Neural progenitor cell (in vitro differentiated cells): ENCODE measurements at places on chromosomes 3 and 15.

DNA sequence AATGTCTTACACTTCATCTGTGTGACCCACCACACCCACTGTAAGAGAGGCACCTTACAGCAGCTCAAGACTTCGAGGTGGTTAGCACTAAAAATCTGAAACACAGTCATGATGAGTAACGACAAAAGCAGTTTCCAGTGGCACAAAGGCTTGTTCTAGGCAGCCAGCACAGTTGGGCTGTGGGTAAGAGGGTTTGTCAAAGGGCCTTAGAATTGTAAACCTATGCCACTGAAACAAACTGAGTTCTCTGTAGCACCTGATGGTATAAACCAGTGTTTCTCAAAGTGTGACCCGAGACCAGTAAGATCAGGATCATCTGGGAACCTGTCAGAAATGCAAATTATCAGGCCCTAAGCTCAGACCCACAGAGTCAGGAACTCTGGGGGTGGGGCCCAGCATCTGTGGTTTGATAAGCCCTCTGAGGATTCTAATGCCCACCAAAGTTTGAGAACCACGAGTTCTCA is 36.5 kb downstream of the DAPK2 start:
- DNase-seq: no peak

- no peak for DNase-seq
These were observed 221.8 kb downstream of the SNRPN start for GRCh38 chr15:25176616-25176923.

DNA sequence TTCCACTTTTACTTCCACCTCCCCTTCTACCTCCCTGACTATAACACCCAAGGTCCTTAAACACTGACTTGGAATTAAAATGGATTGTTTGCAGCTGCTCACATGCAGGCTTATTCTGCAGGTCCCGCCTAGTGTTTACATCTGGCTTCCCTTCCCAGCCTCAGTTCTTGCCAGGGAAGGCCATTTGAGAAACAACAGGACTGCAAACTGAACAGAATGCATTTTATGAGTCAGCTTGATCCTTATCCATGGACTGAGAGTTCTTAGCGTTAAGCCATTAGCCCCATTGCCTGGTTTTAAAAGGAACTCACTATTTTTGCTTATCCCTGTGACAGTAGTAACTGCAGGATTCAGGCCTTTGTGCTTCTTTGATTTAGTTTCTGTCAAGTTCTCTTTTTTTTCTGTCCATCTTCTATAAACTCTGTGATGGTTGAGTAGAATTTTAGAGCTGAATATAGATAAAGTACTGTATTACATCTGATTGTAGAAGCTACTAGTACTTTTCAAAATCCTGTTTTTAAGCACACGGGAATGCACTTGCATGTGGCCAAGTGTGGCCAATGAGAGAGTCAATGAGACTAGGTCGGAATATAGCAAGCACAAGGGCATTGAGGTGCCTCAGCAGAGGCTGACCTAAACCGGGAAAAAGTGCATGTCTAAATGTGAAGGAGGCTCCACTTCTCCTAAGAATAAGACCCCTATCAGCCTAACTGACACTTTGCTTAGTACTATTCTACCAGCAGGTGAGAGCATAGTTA is 106.4 kb downstream of the TUSC7 start:
- DNase-seq: peak; percentile 35

DNA sequence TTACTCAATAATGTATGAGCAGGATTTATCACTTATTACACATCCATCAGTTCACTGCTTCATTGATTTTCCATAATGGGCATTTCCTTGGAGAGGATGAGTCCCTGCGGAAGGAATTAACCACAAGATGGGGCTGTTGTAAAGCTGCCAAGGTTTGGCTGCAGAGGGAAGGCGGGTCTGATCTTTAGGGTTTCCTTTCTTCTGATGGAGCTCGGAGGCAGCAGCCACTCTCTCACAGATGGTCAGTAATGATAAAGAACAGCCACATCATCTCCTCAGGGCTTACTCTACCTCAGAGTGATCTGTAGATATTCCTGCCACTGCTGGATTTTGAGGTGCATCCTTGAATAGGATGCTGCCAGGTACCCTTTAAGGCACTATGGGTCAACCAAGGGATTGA is 115.2 kb downstream of the USP13 start:
- peak; percentile 77 for DNase-seq

- no peak for DNase-seq
These were observed 91.3 kb downstream of the PRICKLE2 start for GRCh38 chr3:64133987-64134386.

GRCh38 chr15:42016971-42017370 is 3.9 kb downstream of the PLA2G4E start:
- no peak for DNase-seq

DNA sequence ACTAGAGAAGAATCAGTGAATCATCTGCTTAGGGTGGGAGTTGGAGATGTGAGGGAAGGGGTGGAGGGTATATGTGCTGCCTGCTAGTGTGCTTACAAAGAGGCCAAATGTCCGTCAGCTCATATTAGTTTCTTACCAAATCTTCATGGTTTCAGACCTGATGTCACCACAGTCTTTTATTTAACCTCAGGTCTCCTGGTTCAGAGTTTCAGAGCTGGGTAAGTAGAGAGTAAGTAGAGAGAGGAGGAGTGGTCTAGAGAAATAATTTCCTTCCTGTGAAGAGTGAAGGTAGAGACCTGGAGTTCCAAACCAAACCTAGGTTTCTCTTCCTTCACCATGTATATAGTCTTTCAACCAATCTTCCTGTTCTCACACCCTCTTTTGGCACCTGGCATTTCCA is 17.5 kb upstream of the P2RY1 start:
- no peak for DNase-seq

DNA sequence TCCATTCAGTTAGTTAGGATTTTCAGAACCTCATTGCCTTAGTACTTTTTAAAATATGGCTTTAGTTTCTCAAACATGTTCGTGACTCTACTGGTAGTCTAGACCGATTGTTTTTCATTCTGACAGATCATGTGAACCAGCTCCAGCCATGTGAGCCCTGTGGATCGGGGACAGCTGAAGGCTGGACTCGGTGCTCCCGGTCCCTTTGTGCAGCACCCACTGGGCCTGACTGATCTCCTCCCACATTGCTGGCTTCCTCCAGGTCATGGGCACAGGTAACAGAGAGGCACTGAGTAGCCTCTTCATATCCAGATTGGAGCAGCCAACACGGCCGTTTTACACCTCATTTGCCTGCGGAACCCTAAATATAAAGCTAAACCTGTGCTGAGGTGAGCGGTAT is 30.5 kb downstream of the NIPA2 start:
- DNase-seq: no peak

DNA sequence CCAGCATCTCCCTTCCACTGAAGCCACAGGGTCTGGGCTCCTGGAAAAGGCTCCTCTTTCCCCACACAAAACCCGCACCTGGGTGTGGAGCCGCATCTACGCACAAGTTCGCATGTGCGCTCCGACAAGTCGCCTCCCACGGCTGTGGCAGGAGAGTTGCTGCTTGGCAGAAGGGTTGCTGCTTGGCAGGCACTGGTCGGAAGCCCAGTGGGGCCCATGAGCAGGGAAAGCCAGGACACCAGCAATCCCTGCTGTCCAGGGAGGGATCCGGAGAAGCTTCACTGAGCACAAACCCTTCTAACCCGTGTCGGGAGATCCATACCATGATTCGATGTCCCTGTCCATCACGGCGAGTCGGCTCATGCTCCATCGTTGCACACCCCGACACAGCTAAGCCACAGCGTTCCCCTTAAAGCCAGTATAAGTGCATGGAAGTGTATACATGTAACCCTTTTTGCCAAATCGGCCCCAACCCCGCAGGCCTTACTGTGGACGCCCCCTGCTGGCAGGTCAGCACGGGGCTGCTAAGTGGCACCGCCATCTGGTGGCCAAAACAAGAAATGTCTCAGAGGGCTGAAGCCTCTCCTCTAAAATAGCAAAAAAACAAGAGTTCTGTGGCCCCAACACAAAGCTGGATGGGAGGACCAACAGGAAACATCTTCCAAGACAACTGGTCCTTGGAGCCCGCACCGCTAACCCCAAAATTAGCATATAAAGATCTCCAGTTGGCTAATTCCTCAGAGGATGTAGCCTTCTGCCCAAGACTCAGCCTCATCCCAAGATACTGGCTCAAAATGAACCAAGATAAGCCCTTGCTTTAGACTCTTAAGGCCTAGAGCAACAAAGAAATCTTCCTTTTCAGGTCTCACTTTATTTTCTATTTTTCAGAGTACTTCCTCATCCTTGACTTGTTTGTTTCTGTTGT is 8.3 kb downstream of the ANKRD63 start:
- peak; percentile 92 for DNase-seq

DNA sequence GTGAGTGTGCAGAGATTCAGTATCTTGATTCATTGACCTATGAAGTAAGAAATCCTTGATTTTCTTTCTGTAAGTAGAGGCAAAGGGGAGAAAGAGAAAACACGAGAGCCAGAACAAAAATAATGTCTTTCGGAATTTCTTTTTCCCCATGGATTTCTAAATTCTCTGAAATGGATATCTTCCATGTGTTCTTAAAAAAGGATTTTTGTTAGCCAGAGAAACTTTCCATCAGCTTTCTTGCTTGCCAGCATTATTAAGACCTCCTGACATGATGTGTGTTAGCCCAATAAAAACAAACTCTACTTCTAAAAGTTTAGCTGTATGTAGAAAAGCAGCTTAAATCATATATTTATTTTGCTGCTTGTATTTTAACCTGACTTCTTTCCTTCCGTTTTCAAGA is 122.3 kb upstream of the AADACL2 start:
- no peak for DNase-seq

- DNase-seq: peak; percentile 67
These were observed 127.8 kb downstream of the HCN4 start for GRCh38 chr15:73240866-73241499.

DNA sequence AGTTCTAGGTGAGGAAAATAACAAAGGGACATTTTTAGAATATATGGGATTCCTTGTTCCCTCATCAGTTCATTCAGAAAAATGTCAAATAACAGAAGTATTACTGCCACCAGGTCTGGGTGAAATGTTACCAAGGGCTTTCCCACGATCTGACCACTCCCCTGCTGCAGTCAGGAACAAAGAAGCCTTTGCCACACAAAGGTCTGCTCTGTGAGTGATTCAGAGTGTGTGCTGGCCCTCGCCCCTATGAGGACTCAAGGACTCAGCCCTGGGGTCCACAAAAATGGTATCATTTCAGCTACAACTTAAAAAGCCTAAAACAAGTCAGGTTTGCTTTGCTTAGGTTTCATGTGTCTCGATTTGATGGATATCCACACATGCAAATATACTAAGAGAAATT is 5.0 kb downstream of the MKRN3 start:
- DNase-seq: peak; percentile 49

- DNase-seq: no peak
These were observed 24.9 kb upstream of the KBTBD12 start for GRCh38 chr3:127889976-127890650.

- DNase-seq: no peak
These were observed 258.5 kb downstream of the BBX start for GRCh38 chr3:107781253-107781652.

GRCh38 chr15:72758182-72758581 is 25.4 kb downstream of the ADPGK start:
- no peak for DNase-seq

DNA sequence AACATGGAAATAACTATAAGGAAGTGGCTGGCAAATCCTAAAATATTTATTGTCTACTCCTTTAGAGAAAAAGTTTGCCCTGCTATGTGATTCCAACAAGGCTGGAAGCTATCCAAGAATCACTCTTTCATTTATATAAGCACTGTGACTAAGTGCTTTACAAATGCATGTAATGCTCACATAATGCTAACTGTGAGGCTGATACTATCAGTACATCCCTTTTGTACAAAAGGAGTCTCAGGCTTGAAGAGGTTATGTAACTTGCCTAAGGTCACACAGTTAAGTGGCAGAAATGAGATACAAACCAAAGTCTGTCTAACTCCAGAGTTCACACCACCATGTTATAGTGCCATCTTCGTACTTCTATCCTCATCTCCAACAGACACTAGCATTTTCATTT is 17.0 kb downstream of the TOPBP1 start:
- DNase-seq: no peak

GRCh38 chr3:13706886-13707285 is 158.0 kb downstream of the FBLN2 start:
- no peak for DNase-seq

DNA sequence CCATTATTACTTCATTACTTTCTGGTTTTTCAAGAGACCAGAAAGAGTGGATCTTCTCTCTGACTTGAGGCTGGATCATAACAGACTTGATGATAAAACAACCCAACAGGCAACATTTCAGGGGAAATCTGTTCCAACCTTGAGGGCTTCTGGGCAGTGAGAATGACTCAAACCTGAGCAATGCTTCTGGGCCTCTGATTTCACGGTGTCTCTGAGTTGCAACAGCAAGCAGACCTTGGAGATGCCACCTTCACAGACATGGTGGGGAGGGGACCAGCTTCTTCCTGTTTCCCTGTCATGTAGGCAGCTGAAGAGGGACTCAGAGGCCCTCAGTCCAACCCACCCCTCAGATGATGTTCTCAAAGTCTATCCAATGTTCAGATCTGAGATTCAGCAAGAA is 104.0 kb downstream of the ABHD5 start:
- no peak for DNase-seq

DNA sequence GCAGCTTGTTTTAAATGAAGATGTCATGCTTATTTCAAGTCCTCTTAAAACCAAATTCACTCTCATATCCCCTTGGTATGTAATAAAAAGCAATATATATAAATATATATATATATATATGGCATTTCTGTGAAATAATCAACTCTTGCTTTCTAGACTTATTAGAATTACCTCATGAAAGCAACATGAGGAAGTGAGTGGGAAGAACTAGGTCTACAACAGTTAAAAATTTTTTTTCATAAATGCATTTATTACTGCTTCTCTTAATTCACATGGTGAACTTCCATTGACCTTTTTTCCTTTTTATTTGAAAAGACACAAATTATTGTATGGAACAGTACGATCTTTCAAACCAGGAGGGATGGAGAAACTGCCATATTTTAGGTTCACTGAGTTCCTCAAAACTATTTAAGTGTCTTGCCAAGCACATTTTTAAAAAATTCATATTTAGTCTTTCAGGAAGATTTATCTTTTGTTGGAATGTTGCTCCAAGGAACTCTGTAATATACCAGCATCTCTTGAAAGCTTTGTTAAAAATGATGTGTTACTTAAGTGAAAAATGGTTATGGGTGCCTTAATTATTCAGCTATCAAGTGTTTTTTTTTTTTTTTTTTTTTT is 185.2 kb downstream of the GHSR start:
- DNase-seq: no peak

GRCh38 chr15:38750786-38751185 is 186.2 kb upstream of the RASGRP1 start:
- no peak for DNase-seq

GRCh38 chr3:47010111-47010712 is 30.7 kb downstream of the NBEAL2 start:
- DNase-seq: no peak

DNA sequence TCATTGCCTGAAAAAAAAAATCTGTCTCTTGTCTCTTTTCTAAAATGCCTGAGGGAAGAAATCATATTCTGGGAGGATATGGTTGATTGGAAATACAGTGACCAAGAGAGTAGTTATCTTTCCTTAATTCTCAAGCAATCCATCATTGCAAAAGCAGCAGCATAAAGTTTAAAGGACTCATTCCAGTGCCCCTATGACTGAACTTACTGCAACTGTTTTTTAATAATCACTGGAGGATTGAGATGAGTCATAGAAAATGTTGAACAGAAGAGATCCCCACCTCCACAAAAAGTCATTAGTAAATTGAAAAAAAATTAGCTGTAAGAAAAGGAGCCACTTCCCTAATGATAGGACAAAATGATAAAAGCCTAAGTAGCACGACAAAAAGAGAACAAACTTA is 121.5 kb downstream of the SLC9A9 start:
- no peak for DNase-seq
